ENCODE measurements at places on chromosomes 2 and 18.

- no peak for DNase-seq
Measured at GRCh38 chr18:21484851-21485636, 115.5 kb downstream of the ESCO1 start.

DNA sequence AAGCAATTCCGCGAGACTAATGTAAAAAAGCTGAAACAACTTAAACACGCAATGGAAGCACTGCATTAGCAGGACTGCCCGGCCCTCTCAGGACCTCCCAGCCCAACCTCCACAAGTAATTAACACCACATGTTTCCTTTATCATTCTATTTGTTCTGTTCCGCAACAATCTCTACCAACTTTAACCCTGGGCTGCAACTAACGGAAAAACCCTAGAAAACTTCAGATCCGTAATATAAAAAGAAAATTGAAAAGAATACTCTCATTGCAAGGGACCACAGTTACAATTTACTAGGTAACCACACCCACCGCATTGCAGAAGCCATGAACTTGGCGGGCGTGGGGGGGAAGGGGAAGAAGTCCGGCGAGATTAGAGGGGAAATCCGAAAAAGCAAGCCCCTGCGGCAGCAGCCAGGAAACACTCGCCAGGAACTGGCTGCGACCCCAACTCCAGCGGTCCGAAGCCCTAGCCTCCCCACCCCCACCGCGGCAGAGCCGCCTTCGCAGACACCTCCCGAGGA lies 1.2 kb downstream of the EPB41L3 start:
- DNase-seq: no peak

GRCh38 chr2:207490441-207490840 lies 39.3 kb upstream of the CREB1 start:
- DNase-seq: no peak

GRCh38 chr2:234038076-234038802 lies 12.3 kb upstream of the SPP2 start:
- DNase-seq: no peak

DNA sequence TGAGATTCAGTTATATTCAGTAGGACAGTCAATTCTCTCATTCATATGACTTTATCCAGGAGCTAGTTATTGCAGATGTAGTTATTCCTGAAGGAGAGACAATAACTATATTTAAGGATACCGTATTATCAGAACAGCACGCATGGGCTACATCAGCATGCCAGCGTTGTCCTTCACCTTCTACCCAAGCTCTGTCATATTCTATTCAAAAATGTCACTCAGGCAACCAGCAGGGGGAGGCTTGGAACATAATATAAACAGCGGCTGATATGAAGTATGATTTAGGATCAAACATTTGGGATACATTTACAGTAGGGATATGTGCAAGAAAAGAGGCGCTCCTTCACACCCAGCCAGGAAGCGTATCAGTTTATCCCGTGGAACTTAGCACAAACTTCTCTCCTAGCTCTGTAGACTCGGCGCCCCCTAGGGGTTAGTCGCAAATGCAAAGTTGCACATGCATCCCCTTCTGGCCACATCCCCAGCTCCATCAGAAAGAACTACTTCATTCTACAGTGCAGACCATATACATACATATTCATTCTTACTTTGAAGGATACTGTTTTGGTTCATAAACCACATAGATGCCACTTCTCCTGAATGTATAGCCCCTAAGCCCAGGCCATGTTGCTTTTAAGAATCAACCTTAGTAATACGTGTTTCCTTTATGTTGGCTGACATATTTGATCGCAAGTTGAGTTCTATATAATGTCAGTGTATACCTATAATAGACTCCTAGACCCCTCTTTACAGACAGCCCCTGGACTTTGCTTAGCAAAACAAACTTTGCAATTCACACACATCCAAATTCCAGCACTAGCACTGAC lies 759.4 kb downstream of the ADCYAP1 start:
- DNase-seq: no peak

Data from cardiac septum (tissue), 1 donor.